ENCODE measurements at places on chromosomes 7 and 10. TPM values are rescaled to one million over a fixed set of nuclear protein-coding genes. Genes with fewer than 3 reads are reported as not detected.

Gene ENKUR
- polyA plus RNA-seq, result 0.30 TPM

Gene VPS26A
- polyA plus RNA-seq, result 62.5 TPM

Gene OR2A42
- polyA plus RNA-seq, result not detected

Gene CRHR2
- polyA plus RNA-seq, result not detected

DNA sequence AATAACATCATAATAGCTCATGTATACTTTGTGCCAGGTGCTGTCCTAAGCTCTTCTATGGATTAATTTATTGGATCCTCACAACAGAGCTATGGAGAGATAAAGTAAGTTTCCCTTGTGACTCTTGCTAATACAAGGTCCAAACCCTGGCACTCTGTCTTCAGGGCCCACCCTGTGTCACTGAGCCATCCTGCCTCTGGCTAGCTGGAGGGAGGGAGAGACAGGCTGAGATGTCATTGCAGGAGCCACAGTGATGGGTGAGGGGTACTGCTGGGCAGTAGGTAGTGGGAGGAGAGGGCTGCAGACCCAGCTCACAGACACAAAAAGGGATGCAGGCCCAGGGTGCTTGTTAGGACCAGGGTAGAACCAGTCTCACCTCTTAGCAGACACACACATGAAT is 16.9 kb downstream of the GCK start:
- no peak for DNase-seq

GRCh38 chr10:361203-362081 is 226.2 kb downstream of the ZMYND11 start:
- no peak for DNase-seq

GRCh38 chr10:123202506-123202905 is 48.3 kb downstream of the BUB3 start:
- no peak for DNase-seq

DNA sequence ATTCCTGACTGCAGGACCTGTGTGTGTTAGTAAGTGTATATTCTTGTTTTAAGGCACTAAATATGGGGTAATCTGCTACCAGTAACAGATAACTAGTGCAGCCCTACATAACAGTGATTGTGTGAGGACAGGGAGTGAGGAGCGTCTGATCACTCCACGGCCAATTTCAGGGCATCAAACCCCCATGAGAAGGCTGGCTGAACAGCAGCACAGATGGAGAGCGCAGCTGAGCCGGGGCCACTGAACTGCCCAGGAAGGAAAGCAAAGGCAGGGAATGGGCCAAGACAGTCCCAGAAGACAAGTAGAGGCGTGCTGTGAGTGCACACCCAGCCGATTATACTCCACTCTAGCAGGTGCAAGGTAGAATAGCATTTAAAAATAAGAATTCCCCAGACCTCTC is 157.1 kb upstream of the CHST15 start:
- DNase-seq, result no peak
